ENCODE measurements at places on chromosomes 6 and 20.

DNA sequence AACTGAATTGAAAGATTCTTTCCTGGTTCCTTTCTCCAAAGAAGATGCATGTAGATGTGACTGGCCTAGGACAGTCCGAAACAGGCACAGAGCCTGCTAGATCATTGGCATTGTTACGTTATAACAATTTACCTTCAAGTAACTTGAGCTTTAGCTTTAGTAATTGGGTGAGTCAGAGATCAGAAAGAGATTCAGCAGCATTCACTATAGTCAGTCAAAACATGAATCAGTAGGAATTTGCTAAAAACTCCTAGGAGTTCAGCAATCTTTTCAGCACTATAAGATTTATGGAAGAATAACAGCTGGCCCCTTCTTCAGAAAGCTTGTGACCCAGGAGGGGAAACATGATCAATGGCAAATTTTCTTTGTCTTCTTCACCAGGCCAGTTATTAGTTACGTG lies 281.7 kb upstream of the PRDM1 start:
- DNase-seq = no peak

- no peak for DNase-seq
These were observed 7.6 kb upstream of the LKAAEAR1 start for GRCh38 chr20:64091770-64092169.

- no peak for DNase-seq
These were observed 240.5 kb downstream of the NRN1 start for GRCh38 chr6:5766260-5766659.

- no peak for DNase-seq
These were observed 120.9 kb upstream of the IRAK1BP1 start for GRCh38 chr6:78746457-78746856.

DNA sequence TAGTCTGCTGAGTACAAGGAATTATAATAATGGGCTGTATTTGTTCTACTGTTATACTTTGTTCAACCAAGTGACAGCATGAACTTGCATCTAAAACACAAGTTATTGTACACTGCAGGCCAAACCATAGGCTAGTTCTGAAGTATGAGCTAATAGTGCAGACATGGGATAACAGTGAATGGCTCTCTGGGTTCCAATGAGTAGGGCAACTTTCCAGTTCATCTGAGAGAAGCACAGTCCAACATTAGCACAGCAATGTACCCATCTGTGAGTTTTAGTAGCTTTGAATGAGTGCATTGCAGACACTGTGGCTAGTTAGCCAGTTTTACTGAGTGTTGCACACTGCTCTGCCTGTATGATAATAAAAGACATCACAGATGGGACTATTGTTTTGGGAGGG lies 56.5 kb upstream of the FUT9 start:
- DNase-seq = no peak

Data from GM10248 (cell line).